Iris pigment epithelial cell (primary cell): ENCODE measurements at places on chromosomes 5 and 9.

- DNase-seq: no peak
These were observed 94.4 kb upstream of the BASP1 start for GRCh38 chr5:17123010-17123409.

DNA sequence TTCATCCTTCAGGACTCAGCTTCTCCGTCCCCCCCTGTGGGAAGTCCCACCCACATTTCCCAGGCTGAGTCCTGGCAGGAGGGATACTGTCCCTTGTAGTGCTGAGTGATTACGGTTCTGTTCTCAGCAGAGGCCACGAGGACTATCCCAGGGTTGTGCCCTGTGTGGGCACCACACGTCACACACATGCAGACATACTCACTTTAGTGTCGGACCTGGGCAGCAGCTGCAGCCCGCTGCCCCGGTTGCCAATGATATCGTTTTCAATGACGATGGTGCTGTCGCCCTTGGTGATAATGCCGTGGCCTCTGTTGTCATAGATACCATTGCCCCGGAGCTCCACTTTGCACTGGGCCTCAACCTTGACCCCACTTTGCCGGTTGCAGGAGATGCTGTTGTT lies 32.2 kb downstream of the POLR1E start:
- DNase-seq: no peak

- DNase-seq: no peak
These were observed 90.5 kb downstream of the ADAMTS12 start for GRCh38 chr5:33801292-33801691.

- DNase-seq: peak; percentile 68
These were observed 33.6 kb downstream of the ERMP1 start for GRCh38 chr9:5799314-5799713.

GRCh38 chr9:5110867-5111681 lies 74.4 kb downstream of the INSL6 start:
- no peak for DNase-seq

DNA sequence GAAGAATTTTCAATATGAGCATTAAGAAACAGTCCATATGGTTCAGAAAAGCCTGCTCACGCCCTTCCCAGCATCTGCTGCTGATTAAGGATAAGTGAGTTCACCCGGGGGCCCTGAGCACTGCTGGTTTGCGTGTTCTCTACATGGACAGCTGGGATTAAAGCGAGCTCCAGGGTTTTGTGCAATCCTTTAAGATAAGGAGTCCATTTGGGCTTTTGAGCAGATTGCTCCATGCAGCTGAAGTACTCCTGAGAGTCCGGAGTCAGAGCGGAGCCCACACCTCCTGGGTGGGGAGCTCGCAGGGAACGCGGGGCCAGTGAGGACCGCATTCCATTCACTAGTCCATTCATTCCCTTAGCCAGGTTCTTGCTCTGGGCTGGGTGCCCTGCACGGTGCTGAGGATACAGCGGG lies 149.3 kb upstream of the COL5A1 start:
- DNase-seq: peak; percentile 84

DNA sequence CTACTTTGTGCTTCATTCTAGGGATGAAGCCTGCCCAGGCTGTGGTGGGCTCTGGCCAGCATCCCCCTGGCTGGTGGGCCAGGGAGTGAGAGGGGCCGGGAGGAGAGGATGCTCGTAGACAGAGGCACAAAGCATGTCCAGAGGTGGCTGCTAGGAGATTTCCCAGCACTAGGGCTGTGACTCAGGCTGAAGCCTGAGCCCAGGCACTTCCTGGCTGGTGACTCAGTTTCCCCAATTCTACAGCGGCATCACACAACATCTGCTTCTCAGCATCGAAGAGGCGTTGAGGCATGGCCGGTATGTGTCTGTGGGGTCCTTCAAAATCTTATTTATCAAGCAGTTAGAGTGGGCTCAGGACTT lies 55.6 kb downstream of the DUSP1 start:
- peak; percentile 20 for DNase-seq

DNA sequence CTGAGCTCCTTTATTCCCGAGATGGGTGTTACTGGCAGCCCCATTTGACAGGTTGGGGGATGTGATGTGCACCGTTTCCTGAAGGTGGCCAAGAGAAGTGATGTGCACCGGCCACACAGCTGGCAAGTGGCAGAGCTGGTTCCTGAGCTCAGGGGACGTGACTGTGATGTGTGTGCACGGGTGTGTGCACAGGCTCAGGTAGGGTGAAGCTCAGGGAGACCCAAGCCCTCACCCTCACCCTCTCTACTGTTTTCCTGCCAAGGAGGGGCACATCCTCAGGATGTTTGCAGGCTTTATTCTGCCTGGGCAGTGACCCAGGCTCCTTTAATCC lies 56.6 kb downstream of the WWC1 start:
- DNase-seq: no peak

DNA sequence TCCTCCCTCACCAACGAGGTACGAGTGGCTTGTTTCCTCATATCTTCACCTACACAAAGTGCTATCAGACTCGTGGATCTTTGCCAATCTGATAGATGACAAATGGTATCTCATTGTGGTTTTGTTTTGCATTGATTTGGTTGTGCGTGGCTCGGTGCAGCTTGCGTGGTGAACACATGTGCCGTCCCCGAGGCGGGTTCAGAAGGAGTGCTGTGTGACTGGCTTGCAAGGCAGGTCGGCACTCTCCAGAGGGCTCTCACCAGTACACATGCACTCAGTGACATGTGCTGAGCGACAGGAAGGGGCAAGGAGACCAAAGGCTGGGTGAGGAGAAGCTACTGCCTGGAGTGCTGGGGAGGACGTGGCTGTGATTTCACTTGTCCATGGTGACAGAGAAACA lies 95.3 kb upstream of the PITX1 start:
- DNase-seq: peak; percentile 12

DNA sequence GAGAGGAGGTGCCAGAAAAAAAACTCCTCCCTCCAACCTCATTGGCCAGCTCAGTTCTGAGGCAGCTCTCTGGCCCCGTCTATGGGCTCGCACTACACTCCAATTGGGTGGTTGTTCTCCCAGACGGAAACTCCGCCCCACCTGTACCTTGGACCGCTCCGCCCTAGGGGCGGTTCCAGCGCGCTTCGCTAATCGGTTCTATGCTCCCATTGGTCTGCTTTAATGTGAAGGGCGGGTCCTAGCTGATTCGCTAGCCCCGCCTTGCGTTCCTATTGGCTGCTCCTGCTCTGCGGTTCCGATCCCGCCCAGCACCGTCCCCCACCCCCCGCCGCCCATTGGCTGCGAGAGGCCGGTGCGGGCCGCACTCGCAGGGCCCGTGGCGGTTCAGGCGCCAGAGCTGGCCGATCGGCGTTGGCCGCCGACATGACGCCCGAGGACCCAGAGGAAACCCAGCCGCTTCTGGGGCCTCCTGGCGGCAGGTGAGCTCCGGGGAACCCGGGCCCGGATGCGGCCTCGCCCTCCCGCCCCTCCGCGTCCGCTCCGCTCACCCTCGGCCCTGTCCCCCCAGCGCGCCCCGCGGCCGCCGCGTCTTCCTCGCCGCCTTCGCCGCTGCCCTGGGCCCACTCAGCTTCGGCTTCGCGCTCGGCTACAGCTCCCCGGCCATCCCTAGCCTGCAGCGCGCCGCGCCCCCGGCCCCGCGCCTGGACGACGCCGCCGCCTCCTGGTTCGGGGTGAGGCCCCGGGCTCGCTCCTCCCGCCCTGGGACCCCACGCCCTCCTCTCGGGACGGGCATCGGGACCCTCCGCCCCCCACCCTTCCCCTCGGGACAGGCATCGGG lies at the start of gene SLC2A8:
Gene SLC2A8, plus strand, starts transcription at position 362 of the 838 bp plus-strand sequence. Its CDS starts 62 bp downstream, at position 424.
- DNase-seq: peak; percentile 99

- peak; percentile 7 for DNase-seq
These were observed 822.5 kb downstream of the PTPRD start for GRCh38 chr9:9790216-9790872.

- peak; percentile 38 for DNase-seq
These were observed 139.6 kb downstream of the RASEF start for GRCh38 chr9:82923092-82923911.
